ENCODE measurements at places on chromosomes 4 and X. TPM values are rescaled to one million over a fixed set of nuclear protein-coding genes. Genes with fewer than 3 reads are reported as not detected.

- no peak overlapping the region for H3K4me3 ChIP-seq
- H3K27me3 ChIP-seq = no peaks in the 10 kb centered on the region
- no peaks in the 10 kb centered on the region for H3K36me3 ChIP-seq
Observed at GRCh38 chrX:132908891-132909290, 49.5 kb downstream of the HS6ST2 start.

The CSAG3 gene
- total RNA-seq = not detected

The IL2RG gene
- 7.4 TPM for total RNA-seq

DNA sequence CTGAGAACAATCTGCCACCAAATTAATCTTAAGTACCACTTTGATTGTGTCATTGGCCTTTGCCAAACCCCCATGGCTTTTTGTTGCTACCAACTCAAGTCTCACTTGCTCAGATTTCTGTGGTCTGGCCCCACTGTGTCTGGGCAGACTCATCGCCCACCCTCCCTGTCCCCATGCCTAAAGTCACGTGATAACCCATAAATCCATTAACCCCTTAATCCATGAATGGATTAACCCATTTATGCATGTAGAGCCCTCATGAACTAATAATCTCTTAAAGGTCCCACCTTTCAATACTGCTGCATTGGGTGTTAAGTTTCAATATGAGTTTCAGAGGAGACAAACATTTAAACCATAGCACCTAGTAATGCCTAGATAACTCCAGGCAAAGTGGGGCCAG is 78.5 kb upstream of the BLTP1 start:
- DNase-seq = no peak
- H3K27ac ChIP-seq = no peak overlapping the region
- no peaks in the 10 kb centered on the region for H3K36me3 ChIP-seq
- H3K4me1 ChIP-seq = no peaks in the 10 kb centered on the region

- no peak overlapping the region for H3K27ac ChIP-seq
- H3K36me3 ChIP-seq = no peaks in the 10 kb centered on the region
- no peak overlapping the region for H3K4me3 ChIP-seq
- no peak for DNase-seq
- H3K27me3 ChIP-seq = no peaks in the 10 kb centered on the region
Observed at GRCh38 chrX:13511944-13512330, 57.5 kb upstream of the EGFL6 start.

- H3K27ac ChIP-seq = no peak overlapping the region
- DNase-seq = no peak
- H3K36me3 ChIP-seq = no peaks in the 10 kb centered on the region
- no peak overlapping the region for H3K4me3 ChIP-seq
- H3K4me1 ChIP-seq = no peaks in the 10 kb centered on the region
Observed at GRCh38 chrX:5113128-5113527, 1115.5 kb downstream of the NLGN4X start.

- no peak for DNase-seq
- H3K4me3 ChIP-seq = no peak overlapping the region
- no peaks in the 10 kb centered on the region for H3K4me1 ChIP-seq
- no peaks in the 10 kb centered on the region for H3K27me3 ChIP-seq
- no peaks in the 10 kb centered on the region for H3K36me3 ChIP-seq
- H3K27ac ChIP-seq = no peak overlapping the region
Observed at GRCh38 chr4:174437749-174438148, 84.5 kb downstream of the HPGD start.
